ENCODE measurements at places on chromosomes 11 and 22.

- no peak for DNase-seq
These were observed 485.8 kb upstream of the CADM1 start for GRCh38 chr11:115990004-115990447.

DNA sequence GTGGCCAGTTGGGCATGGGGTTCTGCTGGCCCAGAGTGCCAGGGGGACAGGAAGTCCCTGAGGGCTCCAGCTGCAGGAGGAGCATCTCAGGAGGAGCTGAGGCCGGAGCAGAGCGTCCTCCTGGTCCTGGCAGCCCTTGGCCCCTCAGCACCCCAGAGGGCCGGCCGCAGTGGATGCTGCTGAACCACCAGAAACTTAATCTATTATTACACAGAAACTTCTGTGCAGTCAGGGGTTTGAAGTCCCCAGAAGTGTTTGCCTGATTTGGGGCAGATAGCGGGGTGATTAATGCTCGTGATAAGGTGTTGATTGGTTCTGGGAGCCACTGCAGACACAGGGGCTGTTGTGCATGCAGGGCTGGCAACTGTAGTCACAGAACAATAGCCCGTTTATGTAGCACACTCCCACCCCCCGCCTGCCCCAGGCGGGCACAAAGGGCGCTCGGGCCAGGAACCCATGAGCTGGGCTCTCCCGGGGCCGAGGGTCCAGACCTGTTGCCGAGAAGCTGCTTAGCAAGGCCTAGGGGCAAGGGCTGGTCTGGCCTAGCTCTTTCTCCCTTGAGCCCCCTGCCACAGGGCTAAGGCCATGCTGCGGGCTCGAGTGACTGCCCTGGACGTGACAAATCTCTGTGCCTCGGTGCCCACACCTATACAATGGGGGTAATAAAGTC is 29.0 kb upstream of the KCNQ1OT1 start:
- DNase-seq, result no peak

DNA sequence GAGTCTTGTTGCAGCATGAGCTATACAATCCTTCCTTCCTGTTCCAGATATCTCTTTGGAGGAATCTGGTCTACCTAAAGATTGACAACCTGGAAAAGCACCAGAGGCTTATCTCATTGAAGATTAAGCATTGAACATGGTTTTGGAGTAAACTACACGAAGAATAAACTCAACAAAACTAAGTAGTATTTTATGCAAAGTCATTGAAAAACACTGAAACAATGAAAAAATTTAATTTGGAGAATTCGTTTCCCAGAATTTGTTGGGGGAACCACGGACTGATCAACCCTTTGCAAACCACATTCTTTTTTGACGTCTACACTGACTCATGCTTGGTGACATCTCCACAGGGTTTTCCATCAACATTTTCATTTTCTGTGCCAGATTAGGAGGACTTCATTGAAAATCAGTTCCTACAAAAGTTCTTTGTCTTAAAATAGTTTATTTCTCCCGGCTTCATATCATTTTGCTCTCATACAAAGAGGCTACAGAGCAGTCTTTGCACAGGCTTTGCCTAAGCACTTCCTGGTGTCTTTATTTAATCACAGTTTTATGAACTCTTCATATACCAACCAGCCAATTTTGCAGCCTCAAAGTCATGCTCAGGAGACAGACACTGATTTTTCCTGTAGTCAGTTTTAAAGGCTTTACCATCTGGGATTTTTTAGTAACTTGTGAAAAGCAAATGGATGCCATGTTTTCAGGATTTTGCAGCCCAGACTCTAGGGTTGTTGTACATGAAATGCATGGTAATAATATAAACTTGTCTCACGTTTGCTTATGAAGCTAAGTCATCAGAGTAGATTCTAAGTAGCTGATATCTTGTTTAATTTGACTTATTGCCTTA is 186.3 kb downstream of the C11orf91 start:
- no peak for DNase-seq

DNA sequence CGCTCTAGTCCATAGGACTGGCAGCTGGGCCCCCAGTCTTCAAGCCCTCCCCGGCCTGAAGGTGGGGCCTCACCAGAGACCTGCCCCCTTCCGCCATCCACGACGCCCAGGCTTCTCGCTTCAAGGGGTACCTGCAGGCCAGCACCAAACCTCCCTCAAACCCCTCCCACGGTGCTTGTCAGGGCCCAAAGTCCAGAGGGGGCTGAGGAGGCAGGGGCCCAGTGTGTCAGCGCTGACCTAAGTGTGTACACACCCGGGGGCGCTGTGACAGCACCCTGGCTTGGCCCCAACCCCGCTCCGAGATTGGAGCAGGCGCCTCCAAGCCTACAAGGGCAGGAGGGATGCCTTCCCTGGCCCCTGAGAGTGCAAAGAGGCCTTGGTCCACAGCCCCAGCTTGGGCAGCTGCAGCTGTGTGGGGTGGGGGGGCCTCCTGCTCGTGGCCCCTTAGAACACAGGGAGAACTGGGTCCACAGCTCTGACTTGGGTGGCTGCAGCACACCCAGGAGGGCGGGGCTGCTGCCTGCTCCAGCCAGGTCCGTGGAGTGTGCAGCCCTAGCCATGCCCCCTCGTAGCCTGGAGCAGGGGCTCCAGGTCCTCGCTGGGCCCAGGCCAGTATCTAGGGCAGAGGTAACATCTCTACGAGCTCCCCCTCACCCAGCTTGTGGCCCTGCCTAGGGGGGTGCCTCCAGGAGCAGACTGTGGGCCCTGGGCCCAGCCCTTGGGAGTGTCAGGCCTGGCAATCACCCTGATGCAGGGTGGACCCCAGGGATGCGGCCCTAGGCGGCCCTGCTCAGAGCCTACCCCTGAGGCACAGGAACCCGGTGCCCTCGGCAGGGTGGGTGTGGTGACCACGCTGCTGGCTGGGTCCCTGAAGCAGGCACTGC is 4.9 kb downstream of the SBF2 start:
- no peak for DNase-seq

GRCh38 chr11:82675838-82676237 is 57.8 kb downstream of the FAM181B start:
- DNase-seq, result no peak

- no peak for DNase-seq
These were observed 3.8 kb downstream of the AIP start for GRCh38 chr11:67486481-67487195.

DNA sequence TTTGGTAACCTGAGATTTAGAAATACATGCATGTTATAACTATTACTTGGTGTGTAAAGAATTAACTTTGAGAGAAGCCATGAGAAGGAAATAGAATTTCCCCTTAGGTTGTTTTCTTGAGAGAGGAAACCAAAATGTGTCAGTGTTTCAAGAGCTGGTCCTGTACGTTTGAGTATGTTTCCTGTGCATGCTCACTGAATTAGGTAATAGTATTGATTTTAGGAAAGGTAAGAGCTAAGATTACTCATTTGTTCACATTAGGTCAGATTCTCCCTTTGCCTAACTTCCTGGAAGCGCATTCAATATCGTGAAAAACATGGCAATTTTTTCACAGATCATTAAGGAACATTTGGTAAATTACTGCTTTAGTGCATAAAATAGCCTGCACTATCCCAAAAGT is 49.3 kb upstream of the RDX start:
- DNase-seq, result peak; percentile 82

DNA sequence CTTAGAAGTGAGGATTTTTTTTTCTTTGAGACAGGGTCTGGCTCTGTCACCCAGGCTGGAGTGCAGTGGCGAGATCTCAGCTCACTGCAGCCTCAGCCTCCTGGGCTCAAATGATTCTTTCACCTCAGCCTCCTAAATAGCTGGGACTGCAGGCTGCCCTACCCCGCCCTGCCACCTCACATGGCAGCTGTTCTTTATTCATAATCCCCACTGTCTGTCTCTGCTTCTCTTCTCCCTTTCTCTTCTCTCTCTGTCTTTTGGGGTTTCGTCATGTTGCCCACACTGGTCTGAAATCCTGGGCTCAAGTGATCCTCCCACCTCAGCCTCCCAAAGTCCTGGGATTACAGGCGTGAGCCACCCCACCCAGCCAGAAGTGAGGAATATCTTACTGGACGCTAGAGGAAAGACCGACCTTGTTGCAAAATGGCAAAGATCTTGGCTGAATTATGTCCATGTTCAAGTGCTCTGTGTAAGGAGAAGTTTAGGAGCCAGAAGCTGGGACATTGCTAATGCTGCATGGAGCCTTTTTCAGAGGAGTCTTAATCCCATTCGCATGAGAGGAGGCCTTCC is 21.9 kb downstream of the KRTAP5-5 start:
- DNase-seq, result no peak

DNA sequence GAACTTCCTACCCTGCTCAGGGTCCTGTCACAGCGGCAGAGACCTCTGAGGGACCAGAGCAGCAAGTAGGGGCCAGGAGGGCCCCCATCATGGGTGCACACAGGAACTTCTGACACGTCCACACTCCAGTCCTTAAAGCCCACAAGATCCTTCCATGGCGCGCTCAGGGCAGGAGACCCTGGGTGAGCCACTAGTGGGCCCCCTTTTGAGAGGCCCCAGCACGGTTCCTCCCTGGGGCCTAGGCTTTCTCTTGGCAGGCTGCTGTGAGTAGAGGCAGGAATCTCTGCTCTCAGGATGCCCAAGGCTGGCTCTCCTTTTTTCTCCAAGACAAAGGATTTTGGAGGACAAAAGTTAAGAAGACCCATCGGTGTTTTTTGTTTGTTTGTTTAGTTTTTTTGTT is 22.4 kb downstream of the RPS6KA4 start:
- DNase-seq, result no peak

- DNase-seq, result no peak
These were observed 35.5 kb downstream of the SPATA19 start for GRCh38 chr11:133809569-133810491.

- no peak for DNase-seq
These were observed 418 bp downstream of the ACO2 start for GRCh38 chr22:41469218-41469851.

DNA sequence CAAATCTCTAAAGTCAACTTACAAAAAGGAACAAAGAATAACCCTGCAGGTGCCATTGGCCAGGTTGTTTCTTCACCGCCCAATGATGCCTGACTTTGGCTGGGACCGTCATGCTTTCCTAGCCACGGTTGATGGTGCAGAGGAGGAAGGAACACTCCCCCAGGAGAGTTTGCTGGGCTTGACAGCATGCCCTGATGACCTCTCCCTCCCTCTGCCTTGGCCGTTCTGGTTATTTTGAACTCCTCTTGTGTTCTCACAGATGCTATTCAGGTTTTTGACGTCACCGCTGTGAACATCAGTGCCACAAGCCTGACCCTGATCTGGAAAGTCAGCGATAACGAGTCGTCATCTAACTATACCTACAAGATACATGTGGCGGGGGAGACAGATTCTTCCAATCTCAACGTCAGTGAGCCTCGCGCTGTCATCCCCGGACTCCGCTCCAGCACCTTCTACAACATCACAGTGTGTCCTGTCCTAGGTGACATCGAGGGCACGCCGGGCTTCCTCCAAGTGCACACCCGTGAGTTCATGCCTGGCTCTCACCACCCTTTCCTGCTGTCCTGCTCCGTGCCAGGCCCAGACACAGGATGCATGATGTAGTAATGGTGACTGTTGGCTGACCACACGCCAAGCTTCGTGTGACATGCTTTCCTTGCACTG is 89.0 kb upstream of the OR4B1 start:
- no peak for DNase-seq

DNA sequence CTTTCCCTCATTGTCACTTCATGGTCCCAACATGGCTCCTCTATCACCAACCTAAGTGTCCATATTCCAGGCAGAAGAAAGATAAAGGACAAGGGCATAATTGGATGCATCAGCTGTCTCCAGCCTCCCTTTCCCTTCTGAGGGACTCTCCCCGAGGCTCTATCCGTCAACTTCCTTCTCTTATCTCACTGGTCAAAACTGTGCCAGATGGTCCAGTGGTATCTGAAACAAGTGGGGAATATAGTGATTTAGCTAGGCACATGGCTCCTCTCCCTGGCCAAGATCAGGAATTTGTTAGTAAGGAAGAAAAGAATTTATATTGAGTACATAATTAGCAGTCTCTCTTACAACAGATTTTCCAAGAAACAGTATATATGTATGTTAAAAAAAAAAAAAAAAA is 12.6 kb upstream of the SPON1 start:
- no peak for DNase-seq

DNA sequence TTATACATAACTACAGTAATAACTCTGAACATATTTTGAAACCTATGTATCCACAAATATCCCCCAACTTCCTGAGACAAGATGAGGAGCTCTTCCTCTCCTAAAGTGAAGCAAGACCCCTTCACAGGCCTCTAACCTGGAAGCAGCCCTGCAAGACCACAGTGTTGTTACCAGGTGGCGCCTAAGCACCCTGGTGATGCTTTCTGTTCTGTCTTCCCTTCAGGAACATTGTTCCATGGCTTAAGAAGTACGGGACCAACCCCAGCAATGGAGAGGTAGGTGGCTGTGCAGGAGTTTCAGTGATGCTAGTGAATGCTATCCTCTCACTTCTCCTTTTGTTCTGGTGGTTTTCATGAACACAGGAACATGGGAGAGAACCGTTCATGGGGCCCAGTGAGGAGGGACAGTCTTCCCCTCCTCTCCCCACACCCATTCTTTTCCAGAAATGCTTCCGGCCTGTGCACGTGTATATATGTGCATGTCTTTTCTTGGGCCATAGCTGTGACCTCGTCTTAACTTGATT is 6.4 kb downstream of the PPIL2 start:
- DNase-seq, result no peak

DNA sequence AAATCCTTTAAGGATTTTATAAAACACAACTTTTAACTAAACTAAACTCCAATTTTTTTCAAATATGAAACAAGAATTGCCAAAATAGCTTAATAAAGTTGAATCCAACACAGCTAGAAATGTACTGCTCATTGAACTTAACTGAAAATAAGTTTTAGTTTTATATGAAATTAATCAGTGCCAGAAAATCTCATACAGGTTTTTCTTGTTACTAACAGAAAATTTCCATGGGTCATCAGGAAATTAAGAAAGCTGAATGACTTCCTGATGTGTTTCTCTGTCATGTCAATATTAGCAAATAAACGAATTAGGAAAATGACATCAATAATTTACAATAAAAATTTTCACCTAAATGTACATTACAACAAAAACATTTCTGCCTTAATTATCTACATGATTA is 3.5 kb downstream of the CCDC73 start:
- DNase-seq, result no peak

DNA sequence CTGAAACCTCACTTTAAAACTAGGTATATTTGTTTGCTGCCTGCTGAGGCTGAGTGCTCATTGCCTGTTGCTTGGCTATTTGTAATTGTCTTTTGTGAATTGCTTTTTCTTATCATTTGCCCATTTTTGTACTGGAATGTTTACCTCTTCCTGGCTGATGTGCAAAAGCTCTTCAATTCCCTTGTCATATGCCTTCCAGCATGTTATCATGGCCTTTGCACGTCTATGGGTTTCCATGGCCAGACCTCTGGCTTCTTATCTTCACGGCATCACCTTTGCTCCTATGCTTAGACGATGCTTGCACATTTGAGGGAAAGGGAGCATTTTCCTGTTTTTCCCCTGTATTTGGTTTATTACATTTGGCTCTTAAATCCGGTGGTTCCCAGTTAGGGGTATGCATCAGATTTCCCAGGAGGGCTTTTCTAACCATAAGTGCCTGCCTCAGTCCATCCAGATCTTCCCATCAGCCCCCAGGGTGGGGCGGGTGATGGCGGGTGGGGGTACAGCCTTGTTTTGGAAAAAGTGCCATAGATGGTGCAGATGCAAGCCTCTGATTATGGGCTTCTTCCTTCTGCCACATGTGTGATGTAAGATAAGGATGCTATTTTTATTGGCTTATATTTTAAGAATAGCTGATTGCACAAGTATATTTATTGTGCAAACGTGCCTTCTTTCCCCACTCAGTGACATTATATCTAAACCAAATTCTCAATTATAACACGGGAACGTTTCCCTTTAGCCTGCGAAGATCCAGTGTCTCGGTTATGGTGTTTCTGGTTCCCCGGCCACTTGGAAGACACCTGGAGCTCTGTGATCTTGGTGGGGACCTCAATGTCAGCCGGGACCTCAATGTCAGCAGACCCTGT is 70.6 kb upstream of the SEPTIN5 start:
- DNase-seq, result no peak

GRCh38 chr11:75090671-75091177 is 6.0 kb downstream of the OR2AT4 start:
- DNase-seq, result no peak
